ENCODE measurements at places on chromosomes 11 and 22. TPM values are rescaled to one million over a fixed set of nuclear protein-coding genes. Genes with fewer than 3 reads are reported as not detected.

DNA sequence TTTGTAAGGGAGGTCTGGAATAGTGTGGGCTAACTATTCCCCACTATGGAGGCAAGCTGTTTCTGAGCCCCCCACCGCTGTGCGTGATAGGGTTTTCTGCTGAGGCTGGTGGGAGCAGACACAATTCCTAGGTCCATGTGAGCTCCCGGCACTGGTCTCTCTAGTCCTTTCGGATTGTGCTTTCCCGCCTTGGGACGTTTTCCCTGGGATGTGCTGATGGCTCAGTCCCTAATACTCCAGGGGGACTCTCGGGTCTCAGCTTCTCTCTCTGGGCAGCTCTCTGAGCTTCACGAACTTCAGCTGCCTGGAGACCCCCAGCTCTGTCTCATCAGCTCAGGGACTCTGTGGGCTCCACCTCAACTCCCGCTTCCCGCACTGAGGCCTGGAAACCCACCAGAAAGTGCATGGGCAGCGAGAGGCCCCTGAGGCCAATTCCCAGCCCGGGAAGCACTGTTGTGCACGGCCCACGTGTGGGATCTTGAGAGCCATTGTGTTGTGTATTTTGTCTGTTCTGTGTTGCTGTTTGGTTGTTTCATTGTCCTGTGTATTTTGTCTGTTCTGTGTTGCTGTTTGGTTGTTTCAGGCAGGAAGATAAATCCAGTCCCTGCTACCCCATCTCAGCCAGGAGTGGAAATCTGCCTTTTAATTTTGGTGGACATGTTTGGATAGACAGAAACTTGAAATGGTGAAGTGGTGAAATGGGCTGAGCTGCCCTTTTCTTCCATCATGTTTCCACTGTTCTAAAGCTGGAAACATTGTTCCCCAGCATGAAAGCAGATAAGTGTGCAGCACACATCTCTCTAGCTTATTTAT, 12.7 kb upstream of the TNNT3 start:
- no peaks in the 10 kb centered on the region for H3K27me3 ChIP-seq
- peak overlapping the region; percentile 3 for H3K27ac ChIP-seq
- H3K4me1 ChIP-seq, result peaks cover 5% of the 10 kb centered on the region
- H3K4me3 ChIP-seq, result no peak overlapping the region

- H3K4me1 ChIP-seq, result no peaks in the 10 kb centered on the region
- no peak overlapping the region for H3K4me3 ChIP-seq
- no peak for DNase-seq
- no peak overlapping the region for H3K27ac ChIP-seq
Measured at GRCh38 chr22:21055880-21056319, 10.2 kb downstream of the LRRC74B start.

DNA sequence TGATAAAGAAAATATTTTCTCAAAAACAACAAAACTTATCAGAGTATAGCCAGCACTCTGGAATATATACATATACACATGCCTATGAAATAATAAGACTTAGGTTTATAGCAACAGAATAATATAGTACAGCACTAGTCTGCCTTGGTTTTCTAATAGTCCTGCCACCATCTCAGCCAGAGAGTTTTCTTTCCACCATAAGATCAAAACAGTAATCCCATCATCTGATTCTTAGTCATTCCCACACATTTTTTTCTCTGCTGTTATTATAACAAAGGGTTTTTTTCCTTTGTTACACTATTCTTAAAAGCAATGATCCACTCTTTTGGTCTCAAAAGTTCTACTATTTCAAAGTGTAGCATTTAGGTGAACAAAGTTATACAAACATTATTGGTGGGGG, 15.1 kb downstream of the MTMR2 start:
- H3K4me3 ChIP-seq, result no peak overlapping the region
- no peaks in the 10 kb centered on the region for H3K36me3 ChIP-seq
- peaks cover 14% of the 10 kb centered on the region for H3K4me1 ChIP-seq
- H3K27ac ChIP-seq, result no peak overlapping the region

- H3K4me3 ChIP-seq, result peak overlapping the region; percentile 59
- H3K27ac ChIP-seq, result no peak overlapping the region
- no peaks in the 10 kb centered on the region for H3K27me3 ChIP-seq
Measured at GRCh38 chr11:110173811-110174644, 80.8 kb downstream of the ZC3H12C start.

DNA sequence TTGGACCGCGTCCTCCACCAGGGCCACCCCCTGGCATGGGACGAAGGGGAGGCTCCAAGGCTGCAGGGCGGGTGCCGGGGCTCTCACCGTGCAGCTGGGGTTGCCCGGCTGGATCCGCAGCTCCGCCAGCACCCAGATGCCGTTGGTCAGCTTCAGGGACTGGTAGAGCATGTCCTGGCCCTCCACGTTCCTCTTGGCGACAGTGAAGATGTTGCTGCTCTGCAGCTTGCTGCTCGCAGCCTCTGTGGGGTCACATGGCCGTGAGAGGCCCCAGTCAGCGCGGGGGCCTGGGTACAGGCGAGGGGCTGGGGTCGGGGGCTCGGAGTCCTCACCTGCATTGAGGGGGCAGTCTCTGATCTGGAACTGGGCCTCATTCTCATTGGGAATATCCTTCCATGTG, 14.8 kb upstream of the RASL10A start:
- H3K4me3 ChIP-seq, result no peak overlapping the region
- peaks cover 5% of the 10 kb centered on the region for H3K4me1 ChIP-seq
- no peak for DNase-seq

DNA sequence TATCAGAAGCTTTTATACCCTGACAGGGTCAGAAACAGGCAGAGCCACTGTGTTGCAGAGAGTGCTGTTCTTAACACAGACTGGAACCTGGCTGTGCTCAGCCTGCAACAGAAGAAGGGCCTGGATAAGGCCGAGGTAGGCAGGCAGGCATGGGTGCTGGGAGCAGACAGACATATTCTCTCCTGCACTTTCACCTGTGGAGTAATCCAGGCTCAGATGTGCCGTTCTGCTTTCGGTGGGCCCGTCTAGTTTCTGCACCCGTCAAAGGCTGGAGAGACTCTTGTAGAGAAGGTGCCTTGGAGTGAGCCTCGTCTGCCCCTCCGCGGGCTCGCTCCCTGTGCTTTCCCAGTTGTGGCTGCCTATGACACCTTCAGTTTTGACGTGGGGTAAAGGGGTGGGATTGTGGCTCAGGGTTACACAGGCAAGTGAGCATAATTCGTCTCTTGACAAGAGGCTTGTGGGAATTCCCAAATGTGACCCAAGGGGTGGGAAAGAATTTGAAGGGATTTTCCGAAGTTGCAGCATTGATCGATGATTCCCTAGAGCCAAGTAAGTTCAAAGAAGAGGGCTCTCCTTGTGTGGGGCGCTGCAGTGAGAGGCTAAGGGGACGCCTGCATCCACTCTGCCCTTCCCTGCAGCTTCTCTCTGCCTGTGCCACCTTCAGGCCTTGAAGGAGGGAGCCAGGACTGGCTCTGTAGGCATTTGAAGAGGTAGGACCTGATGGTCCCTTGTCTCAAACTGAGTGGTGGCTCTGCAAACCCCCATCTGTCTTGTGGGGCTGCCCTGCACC, 16.2 kb upstream of the ST3GAL4 start:
- H3K4me1 ChIP-seq, result no peaks in the 10 kb centered on the region
- no peaks in the 10 kb centered on the region for H3K27me3 ChIP-seq
- no peak overlapping the region for H3K27ac ChIP-seq
- DNase-seq, result no peak
- no peaks in the 10 kb centered on the region for H3K36me3 ChIP-seq

- no peaks in the 10 kb centered on the region for H3K36me3 ChIP-seq
- H3K27me3 ChIP-seq, result no peaks in the 10 kb centered on the region
- H3K4me1 ChIP-seq, result peaks cover 7% of the 10 kb centered on the region
- no peak overlapping the region for H3K27ac ChIP-seq
- no peak for DNase-seq
Measured at GRCh38 chr11:44005956-44006355, 41.8 kb upstream of the ACCSL start.

GRCh38 chr11:5992604-5993251, 5.9 kb upstream of the OR52L1 start:
- H3K27me3 ChIP-seq, result no peaks in the 10 kb centered on the region
- no peak overlapping the region for H3K4me3 ChIP-seq
- H3K4me1 ChIP-seq, result no peaks in the 10 kb centered on the region

GRCh38 chr22:26995235-26995634, 337.8 kb downstream of the MIAT start:
- H3K4me3 ChIP-seq, result no peak overlapping the region
- H3K36me3 ChIP-seq, result no peaks in the 10 kb centered on the region
- H3K4me1 ChIP-seq, result no peaks in the 10 kb centered on the region
- H3K27me3 ChIP-seq, result no peaks in the 10 kb centered on the region
- H3K27ac ChIP-seq, result no peak overlapping the region
- DNase-seq, result no peak

DNA sequence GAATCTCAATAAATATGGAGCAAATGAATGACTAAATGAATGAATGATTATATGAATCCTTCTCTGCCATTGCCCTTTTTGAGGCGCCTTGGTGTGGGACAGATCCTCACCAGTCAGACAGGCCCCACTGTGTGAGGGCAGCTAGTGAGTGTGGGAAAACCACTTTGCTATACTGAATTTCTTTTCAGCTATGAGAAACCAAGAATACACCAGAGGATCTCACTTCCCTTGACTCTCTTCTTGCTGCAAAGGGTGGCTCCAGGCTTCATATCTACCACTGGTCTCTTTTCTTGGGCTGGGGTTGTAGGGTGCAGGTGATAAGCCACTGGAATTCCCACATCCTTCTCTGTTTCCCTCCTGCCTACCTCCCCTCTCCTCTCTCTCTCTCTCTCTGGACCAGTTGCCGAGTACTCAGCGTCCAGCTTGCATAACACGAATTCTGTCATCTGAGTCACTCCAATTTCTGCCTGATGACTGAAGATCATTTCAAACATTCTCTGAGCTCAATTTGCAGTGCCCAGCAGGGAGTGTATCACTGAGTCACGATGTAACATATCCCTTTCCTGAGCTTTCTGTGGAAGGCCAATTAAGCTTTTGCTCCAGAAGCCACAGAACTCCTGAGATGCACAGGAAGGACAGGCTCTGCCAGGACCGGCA, 304.3 kb upstream of the NCAM1 start:
- H3K36me3 ChIP-seq, result no peaks in the 10 kb centered on the region
- no peak overlapping the region for H3K27ac ChIP-seq
- peaks cover 42% of the 10 kb centered on the region for H3K4me1 ChIP-seq
- H3K4me3 ChIP-seq, result no peak overlapping the region
- no peak for DNase-seq

The RAB36 gene
- total RNA-seq, result 3.5 TPM

The LMO1 gene
- not detected for total RNA-seq

The NECTIN1 gene
- total RNA-seq, result 4.2 TPM

The OVOL1 gene
- total RNA-seq, result not detected

The TPBGL gene
- total RNA-seq, result not detected

All from thoracic aorta (tissue), 2 donors.